ENCODE measurements at places on chromosomes 13 and 19.

DNA sequence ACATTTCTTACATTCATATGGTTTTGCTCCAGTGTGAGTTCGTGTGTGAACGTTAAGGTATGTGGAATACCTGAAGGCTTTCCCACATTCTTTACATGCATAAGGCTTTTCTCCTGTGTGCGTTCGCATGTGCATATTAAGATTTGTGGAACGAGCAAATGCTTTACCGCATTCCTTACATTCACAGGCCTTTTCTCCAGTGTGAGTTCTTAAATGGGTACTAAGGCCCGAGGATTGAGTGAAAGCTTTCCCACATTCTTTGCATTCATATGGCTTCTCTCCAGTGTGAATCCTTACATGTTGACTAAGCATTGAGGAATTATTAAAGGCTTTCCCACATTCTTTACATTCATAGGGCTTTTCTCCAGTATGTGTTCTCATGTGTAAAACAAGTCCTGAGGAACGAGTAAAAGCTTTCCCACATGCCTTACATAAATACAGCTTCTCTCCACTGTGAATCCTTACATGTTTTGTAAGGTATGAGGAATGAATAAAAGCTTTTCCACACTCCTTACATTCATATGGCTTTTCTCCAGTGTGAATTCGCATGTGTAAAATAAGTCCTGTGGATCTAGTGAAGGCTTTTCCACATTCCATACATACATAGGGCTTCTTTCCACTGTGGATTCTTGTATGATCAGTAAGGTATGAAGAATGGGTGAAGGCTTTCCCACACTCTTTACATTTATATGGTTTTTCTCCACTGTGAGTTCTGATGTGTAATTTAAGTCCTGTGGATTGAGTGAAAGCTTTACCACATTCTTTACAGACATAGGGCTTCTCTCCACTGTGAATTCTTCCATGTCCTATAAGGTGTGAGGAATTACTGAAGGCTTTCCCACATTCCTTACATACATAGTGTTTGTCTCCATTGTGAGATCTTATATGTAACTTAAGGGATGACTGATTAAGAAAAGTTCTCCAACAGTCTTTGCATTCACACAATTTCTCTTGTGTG, 10.7 kb downstream of the ZNF846 start:
- DNase-seq = no peak

GRCh38 chr19:23698711-23699520, 11.9 kb upstream of the ZNF675 start:
- no peak for DNase-seq

- DNase-seq = no peak
Observed at GRCh38 chr19:2207991-2208860, 27.9 kb downstream of the PLEKHJ1 start.

GRCh38 chr19:50546527-50547221, 21.6 kb downstream of the LRRC4B start:
- DNase-seq = no peak

DNA sequence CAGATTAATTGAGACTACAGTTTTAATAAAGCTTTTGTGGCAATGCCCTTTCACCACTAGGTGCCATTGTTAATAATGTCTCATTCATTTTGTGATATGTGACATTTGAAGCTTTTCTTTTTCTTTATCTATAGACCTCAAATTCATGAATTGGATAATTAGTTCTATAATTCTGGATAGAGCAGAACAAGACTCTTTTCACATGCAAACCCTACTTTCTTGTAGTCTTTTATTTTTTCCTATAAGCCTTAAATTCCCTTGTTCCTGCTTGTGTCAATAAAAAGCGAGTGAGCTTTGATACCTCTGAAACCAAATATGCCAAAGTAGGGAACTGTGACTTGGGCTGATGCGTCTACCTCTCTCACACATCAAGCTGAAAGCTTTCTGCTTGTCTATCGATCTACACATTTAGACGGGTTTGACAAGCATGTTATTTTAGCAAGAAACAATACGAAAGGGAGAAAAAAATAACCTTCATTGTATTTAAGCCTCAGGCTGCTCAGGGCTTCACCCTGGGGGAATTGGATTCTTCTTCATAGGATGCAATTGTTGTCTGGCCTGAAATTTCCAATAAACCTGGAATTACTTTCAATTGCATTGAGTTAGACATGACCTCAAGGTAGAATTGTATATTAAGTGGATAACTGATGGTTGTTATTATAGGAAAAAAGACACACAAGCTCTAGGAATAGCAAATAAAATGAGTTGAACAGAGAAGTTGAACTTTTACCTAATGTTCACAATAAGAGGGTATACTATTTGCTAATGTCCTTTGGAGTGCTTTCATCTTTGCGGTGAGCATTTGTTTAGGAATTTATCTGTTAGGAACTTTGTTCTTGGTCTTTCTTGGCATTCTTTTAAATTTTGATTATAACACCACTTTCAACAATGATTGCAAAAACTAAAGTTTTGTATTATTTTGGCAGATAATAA, 1150.2 kb upstream of the PCDH9 start:
- no peak for DNase-seq

DNA sequence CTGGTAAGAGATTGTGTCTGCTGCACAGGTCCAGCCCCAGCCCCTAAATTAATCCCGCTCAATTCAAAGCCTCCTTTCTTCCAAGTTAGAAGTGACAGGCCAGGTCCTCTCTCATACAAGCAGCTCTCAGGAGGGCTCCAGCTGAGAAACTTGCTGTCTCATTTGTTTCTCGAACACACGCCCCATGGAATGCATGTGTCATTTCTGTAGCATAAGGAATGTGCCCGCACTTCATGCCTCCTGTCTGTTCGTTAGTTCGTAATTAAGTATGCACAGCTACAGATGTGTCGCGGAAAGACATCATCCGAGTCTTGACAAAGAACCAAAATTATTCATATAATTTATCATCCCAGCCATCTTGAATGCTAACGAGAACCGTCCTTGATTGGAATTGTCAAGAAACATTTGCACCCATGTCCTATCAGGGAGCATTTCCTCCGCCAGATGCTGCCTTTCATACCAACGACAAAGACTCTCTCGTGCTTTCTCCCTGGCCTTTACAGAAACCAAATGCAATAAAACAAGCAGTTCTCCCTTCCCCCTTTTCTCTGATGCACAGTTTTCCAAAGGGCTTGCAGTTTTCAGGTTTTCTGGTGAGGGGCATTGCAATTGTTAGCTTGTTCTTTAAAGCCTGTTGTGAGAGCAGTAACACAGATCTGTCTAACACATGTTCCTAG, 133.5 kb downstream of the UQCRFS1 start:
- DNase-seq = no peak

GRCh38 chr19:33089010-33089409, 8.0 kb downstream of the GPATCH1 start:
- no peak for DNase-seq

DNA sequence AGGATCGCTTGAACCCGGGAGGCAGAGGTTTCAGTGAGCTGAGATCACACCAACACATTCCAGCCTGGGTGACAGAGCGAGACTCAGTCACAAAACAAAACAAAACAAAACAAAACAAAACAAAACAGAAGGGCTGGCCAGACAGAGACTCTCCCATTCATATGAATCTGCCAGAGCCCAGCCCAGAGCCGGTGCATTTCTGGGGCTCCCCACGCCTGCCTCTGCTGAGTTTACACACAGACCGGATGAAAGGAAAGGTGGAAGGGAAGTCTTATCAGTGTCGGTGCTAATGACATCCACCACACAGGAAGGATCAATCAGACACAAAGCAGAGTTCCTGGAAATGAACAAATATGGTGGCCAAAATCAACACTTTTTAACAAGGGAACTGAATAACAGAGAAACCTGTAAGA, 6.8 kb downstream of the TRAPPC6A start:
- no peak for DNase-seq

GRCh38 chr13:50580684-50581305, 262.7 kb downstream of the DLEU7 start:
- no peak for DNase-seq

DNA sequence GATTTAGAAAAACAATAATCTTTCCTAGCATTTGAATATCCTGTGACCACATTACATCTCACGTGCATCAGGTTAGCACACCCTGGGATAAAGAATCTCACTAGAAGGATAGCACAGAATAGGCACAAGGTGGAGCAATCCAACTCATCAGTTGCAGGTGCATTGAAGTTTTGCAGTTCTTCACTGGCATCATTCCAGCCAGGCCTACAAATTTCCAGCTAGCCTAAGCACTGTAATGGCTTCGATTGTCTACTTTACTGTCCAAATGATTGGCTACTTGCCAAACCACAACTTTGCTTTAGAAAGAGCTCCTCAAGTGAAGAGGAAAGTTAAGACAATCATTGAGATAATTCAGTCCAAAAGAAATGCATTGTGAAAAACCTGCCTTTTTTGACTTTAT, 89.5 kb downstream of the SPRY2 start:
- no peak for DNase-seq

Data from RKO (cell line).